ENCODE measurements at places on chromosomes 7 and 10.

GRCh38 chr10:52539463-52539862 lies 225.4 kb downstream of the DKK1 start:
- H3K4me1 ChIP-seq: no peaks in the 10 kb centered on the region
- DNase-seq: no peak
- H3K27ac ChIP-seq: no peak overlapping the region

- no peak for DNase-seq
- H3K4me1 ChIP-seq: no peaks in the 10 kb centered on the region
- no peak overlapping the region for H3K4me3 ChIP-seq
- no peaks in the 10 kb centered on the region for H3K36me3 ChIP-seq
- H3K27ac ChIP-seq: no peak overlapping the region
- no peaks in the 10 kb centered on the region for H3K27me3 ChIP-seq
These were observed 97.8 kb downstream of the PLXDC2 start for GRCh38 chr10:19913987-19914386.

DNA sequence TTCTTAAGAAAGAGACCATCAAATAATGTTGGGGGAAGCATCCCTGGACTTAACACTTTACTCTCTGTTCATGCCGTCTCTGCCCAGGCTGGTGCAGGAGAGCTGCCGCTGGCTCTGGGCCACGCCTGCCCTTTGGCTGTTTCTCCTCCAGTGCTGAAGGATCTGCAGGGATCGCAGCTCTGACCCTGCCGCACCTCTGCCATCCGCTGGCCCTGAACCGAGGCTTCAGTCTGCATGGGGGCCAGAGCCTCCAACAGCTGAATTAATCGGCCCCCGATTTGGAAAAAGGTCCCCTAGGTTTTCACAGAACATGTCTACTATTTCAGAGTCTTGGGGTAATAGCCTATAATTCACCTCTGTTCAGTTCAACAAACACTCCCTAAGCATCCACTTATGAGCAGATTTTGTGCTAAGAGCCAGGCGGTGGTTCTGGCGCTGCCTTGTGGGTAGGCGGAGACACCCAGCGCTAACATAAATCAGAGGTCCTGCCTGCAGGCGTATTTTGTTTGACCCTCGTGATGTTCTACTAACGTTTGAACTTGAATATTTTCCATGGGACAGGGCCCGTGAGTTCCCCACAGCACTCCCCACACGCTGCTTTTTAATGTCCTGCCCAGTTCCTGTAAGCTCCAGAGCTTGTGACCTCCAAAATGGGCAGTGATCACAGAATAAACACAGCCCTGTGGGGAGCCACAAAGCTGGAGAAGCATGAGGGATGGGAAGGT lies 99.0 kb downstream of the DYNC2I1 start:
- no peak for DNase-seq
- peaks cover 2% of the 10 kb centered on the region for H3K4me1 ChIP-seq
- H3K36me3 ChIP-seq: no peaks in the 10 kb centered on the region
- H3K27me3 ChIP-seq: no peaks in the 10 kb centered on the region
- H3K27ac ChIP-seq: no peak overlapping the region

DNA sequence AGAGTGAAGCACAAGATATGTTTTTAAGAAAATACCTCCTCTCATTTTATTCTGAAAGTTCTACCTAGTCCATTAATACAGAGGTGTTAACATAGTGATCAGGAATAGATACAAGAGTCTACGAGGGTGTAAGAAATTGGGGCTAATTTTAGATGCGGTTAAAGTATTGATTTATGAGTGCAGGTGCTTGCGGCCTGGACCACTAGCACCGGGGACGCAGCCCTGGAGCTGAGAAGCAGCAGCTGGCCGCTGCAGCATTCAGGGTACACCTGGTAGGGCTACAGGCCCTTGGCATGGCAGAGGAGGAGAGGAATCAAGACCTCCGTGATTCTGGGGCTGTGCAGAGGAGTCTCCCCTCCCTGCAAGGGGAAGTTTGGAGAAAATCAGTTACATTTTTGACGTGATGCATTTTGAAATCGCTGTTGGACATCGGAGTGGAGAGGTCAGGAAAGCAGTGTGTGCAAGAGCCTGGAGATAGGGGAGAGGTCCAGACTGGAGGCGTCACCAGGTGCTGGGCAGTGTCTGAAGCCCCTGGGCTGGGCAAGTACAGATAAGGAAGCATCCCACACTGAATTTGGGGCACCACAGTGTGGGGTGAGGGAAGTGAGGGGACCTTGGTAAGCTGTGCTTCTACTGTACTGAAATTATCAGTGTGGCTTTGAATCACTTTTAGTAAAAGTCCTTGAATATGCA lies 112.3 kb downstream of the VWC2 start:
- no peaks in the 10 kb centered on the region for H3K4me1 ChIP-seq
- DNase-seq: no peak
- H3K36me3 ChIP-seq: no peaks in the 10 kb centered on the region
- H3K27me3 ChIP-seq: no peaks in the 10 kb centered on the region
- H3K27ac ChIP-seq: no peak overlapping the region

GRCh38 chr10:79048639-79049550 lies 19.9 kb upstream of the ZMIZ1 start:
- H3K4me3 ChIP-seq: peak overlapping the region; percentile 52
- DNase-seq: no peak
- H3K27ac ChIP-seq: peak overlapping the region; percentile 67
- H3K36me3 ChIP-seq: no peaks in the 10 kb centered on the region
- no peaks in the 10 kb centered on the region for H3K27me3 ChIP-seq
- H3K4me1 ChIP-seq: peaks cover 35% of the 10 kb centered on the region

- H3K36me3 ChIP-seq: no peaks in the 10 kb centered on the region
- no peak overlapping the region for H3K27ac ChIP-seq
- H3K4me3 ChIP-seq: no peak overlapping the region
- H3K4me1 ChIP-seq: no peaks in the 10 kb centered on the region
These were observed 688.1 kb downstream of the SUGCT start for GRCh38 chr7:40822861-40823260.

- H3K4me1 ChIP-seq: peaks cover 7% of the 10 kb centered on the region
- no peak overlapping the region for H3K27ac ChIP-seq
- no peak for DNase-seq
- H3K4me3 ChIP-seq: no peak overlapping the region
These were observed 2.2 kb upstream of the ZNF92 start for GRCh38 chr7:65371468-65371867.

DNA sequence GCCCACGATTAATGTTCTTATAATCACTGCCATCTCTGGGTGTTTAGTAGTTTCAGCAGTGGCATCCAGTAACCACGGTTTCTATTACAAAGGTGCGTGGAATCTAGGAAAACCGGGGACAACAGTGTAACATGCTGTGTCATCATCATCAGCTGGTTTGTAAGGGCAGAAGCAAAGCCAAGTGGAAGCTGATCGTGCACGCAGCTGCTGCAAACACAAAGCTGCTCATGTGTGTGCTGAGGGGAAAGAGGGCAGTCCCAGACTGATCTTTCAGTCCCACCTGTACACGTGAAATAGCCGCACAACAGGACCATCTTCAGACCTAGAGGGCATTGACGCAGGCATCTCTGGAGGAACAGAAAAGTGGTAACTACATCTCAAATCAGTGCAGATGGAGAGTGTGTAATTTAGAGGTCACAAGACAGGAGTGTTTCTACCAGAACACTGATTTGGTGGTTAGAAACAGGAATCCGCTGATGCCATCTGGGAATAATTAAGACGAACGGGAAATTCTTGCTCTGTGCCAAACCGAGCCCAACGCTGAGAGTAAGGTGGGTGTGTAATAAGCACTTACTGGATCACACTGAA lies 13.4 kb downstream of the ANKRD16 start:
- H3K4me3 ChIP-seq: no peak overlapping the region
- no peak overlapping the region for H3K27ac ChIP-seq
- H3K4me1 ChIP-seq: no peaks in the 10 kb centered on the region
- no peak for DNase-seq
- H3K36me3 ChIP-seq: peaks cover 8% of the 10 kb centered on the region
- no peaks in the 10 kb centered on the region for H3K27me3 ChIP-seq

GRCh38 chr7:7276161-7276560 lies 93.8 kb downstream of the C1GALT1 start:
- no peaks in the 10 kb centered on the region for H3K27me3 ChIP-seq
- no peaks in the 10 kb centered on the region for H3K36me3 ChIP-seq
- H3K27ac ChIP-seq: no peak overlapping the region
- no peaks in the 10 kb centered on the region for H3K4me1 ChIP-seq
- no peak overlapping the region for H3K4me3 ChIP-seq

- no peak for DNase-seq
- H3K4me3 ChIP-seq: no peak overlapping the region
- no peaks in the 10 kb centered on the region for H3K36me3 ChIP-seq
These were observed 851.9 kb upstream of the GHITM start for GRCh38 chr10:83287374-83287773.

GRCh38 chr7:90595801-90596670 lies at the start of gene CDK14:
CDK14 (plus strand) TSS chr7:90596321; CDS start chr7:90596628, 307 bp downstream.
- peak within 1 kb of the TSS; percentile 29 for H3K4me3 ChIP-seq
- H3K27me3 ChIP-seq: peaks cover 10% of the 10 kb centered on the region
- no peaks in the 10 kb centered on the region for H3K36me3 ChIP-seq
- H3K4me1 ChIP-seq: peaks cover 2% of the 10 kb centered on the region
- DNase-seq: no peak

- no peak overlapping the region for H3K27ac ChIP-seq
- DNase-seq: no peak
- H3K36me3 ChIP-seq: no peaks in the 10 kb centered on the region
- H3K4me3 ChIP-seq: no peak overlapping the region
These were observed 37.2 kb upstream of the OPTN start for GRCh38 chr10:13062803-13063202.

DNA sequence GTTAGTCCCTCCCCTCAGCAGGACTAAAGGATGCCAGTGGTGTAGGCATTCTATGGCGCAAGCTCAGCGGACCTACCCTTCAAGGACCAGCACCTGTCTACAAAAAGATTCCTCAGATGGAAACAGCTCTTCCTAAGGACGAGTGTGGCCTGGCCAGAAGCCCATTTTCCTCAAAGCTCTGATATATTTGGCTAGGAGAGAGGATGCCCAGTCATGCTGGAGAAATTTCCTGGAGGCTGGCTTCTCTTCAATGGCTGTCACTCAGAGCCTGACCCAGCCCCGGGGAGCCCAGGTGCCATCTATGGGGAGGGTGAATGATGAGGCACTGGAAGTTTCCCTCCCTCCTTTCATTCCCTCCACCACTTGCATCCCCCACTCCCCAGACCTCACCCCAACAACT lies 111.5 kb downstream of the PLXNA4 start:
- no peak overlapping the region for H3K27ac ChIP-seq
- H3K27me3 ChIP-seq: no peaks in the 10 kb centered on the region
- H3K4me3 ChIP-seq: no peak overlapping the region
- no peak for DNase-seq
- no peaks in the 10 kb centered on the region for H3K4me1 ChIP-seq

DNA sequence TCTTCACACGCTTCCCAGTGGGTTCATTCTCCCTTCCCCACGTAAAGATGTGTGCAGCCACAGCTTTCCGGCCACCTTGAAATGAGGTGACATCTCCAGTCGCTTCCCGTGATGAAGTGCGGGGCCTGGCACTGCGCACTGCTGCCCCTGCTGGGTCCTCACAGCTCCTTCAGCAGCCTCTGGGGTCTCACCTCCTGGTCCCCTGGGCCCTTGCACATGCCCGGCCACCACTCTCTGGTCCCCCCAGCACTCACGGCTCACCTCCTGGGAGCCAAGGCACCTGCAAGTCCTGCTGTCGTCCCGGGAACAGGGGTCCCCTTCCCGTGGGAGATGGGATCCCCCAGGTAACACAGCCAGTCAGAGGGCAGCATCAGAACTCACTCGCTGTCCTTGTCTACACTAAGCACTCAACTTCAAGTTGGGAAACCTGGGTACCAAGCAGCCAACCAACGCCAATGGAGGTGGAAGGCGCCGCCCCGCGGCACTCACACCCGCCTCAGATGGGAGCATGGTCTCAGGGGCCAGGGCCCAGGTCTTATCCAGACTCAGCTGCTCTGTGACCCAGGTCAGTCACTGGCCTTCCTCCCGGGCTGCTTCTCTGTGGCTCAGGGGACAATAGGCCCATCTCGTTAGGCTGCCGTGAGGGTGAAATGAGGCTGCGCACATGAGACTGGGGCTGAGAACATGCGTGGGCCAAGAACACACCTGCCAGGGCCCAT lies 176.2 kb downstream of the PTPRN2 start:
- H3K4me1 ChIP-seq: no peaks in the 10 kb centered on the region
- H3K27me3 ChIP-seq: no peaks in the 10 kb centered on the region
- no peak for DNase-seq
- H3K4me3 ChIP-seq: no peak overlapping the region
- H3K36me3 ChIP-seq: no peaks in the 10 kb centered on the region

DNA sequence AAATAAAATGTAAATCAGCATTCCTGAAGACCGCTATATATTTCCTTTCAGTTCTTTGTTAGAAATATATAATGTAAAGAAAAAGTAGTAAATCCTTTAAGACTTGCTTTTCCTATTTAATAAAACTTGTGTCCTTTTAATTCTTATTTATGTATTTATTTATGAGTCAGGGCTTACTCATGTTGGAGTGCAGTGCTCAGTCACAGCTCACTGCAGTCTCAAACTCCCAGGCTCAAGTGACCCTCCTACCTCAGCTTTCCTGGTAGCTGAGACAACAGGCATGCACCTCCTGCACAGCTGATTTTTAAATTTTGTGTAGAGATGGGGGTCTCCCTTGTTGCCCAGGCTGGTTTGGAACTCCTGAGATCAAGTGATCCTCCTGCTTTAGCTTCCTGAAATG lies 724.5 kb downstream of the ANKRD7 start:
- H3K36me3 ChIP-seq: no peaks in the 10 kb centered on the region
- H3K27me3 ChIP-seq: no peaks in the 10 kb centered on the region
- H3K4me3 ChIP-seq: no peak overlapping the region
- no peaks in the 10 kb centered on the region for H3K4me1 ChIP-seq
- no peak overlapping the region for H3K27ac ChIP-seq
- DNase-seq: no peak

- H3K4me1 ChIP-seq: no peaks in the 10 kb centered on the region
- H3K27ac ChIP-seq: no peak overlapping the region
- no peak for DNase-seq
- H3K4me3 ChIP-seq: no peak overlapping the region
- no peaks in the 10 kb centered on the region for H3K27me3 ChIP-seq
These were observed 93.1 kb upstream of the PDE1C start for GRCh38 chr7:32163141-32163806.

DNA sequence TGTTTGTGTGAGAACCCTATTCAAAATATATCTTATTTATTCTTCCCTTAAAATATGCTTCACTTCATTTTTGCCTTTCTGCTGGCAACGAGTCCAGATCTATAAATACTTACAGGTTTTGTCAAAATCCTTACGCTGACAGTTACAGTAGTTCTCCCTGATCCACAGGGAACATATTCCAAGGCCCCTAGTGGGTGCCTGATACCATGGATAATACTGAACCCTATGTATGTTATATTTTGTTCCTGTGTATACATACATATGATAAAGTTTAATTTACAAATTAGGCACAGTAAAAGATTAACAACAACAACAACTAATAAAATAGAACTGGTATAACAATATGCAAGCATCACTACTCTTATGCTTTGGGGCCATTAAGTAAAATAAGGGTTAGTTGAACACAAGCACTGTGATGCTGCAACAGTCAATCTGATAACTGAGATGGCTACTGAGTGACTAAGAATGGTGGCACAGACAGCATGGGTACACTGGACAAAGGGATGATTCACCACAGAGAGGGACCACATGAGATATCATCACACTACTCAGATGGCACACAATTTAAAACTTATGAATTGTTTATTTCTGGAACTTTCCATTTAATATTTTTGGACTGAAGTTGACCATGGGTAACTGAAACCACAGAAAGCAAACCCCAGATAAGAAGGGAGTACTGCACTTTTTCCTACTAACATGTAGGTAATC lies 29.4 kb upstream of the PCGF5 start:
- no peak overlapping the region for H3K4me3 ChIP-seq
- no peaks in the 10 kb centered on the region for H3K36me3 ChIP-seq
- DNase-seq: no peak
- no peaks in the 10 kb centered on the region for H3K27me3 ChIP-seq
- peaks cover 9% of the 10 kb centered on the region for H3K4me1 ChIP-seq
- no peak overlapping the region for H3K27ac ChIP-seq

- peaks cover 3% of the 10 kb centered on the region for H3K4me1 ChIP-seq
- H3K36me3 ChIP-seq: no peaks in the 10 kb centered on the region
- H3K27me3 ChIP-seq: peaks cover 50% of the 10 kb centered on the region
- no peak for DNase-seq
- H3K27ac ChIP-seq: no peak overlapping the region
These were observed 2.1 kb downstream of the TBX20 start for GRCh38 chr7:35251606-35252310.
